ENCODE measurements at places on chromosomes 3 and 15. TPM values are rescaled to one million over a fixed set of nuclear protein-coding genes. Genes with fewer than 3 reads are reported as not detected.

The ARMC8 gene
- 57.9 TPM for total RNA-seq

The SPPL2A gene
- total RNA-seq: 108 TPM

The GPR156 gene
- total RNA-seq: 0.55 TPM

The GOLGA6L7 gene
- not detected for total RNA-seq
